ENCODE measurements at places on chromosomes 2 and 18. TPM values are rescaled to one million over a fixed set of nuclear protein-coding genes. Genes with fewer than 3 reads are reported as not detected.

Gene PRKCE
- polyA plus RNA-seq: 16.7 TPM

Gene QPCT
- 11.2 TPM for polyA plus RNA-seq

Gene SERPINB11
- not detected for polyA plus RNA-seq

Gene GYPC
- 146 TPM for polyA plus RNA-seq

Gene LIPG
- 0.11 TPM for polyA plus RNA-seq

Gene VSNL1
- polyA plus RNA-seq: 0.86 TPM

Gene RNU2-63P
- polyA plus RNA-seq: not detected

Gene HOXD11
- not detected for polyA plus RNA-seq

Gene ZSWIM2
- polyA plus RNA-seq: 0.10 TPM

Gene COMMD1
- 59.9 TPM for polyA plus RNA-seq

Gene SCYGR4
- not detected for polyA plus RNA-seq

Gene CFAP65
- polyA plus RNA-seq: not detected

Gene CABYR
- polyA plus RNA-seq: 9.9 TPM

Gene STK17B
- 26.0 TPM for polyA plus RNA-seq

Gene CD28
- not detected for polyA plus RNA-seq

Gene SPEG
- 32.8 TPM for polyA plus RNA-seq

Gene PROKR1
- polyA plus RNA-seq: not detected

Gene LYPD6
- polyA plus RNA-seq: 1.3 TPM

Gene GPR45
- not detected for polyA plus RNA-seq

Gene GCG
- polyA plus RNA-seq: 0.27 TPM

Gene CHRND
- polyA plus RNA-seq: not detected

Gene ZNF804A
- polyA plus RNA-seq: 3.5 TPM

Gene CCT4
- polyA plus RNA-seq: 136 TPM

Gene OTOF
- polyA plus RNA-seq: not detected

Gene IL36G
- polyA plus RNA-seq: not detected

Gene OSBPL6
- polyA plus RNA-seq: 4.5 TPM

Gene ELOA2
- not detected for polyA plus RNA-seq

Gene PDE1A
- polyA plus RNA-seq: 4.3 TPM

Gene B4GALT6
- polyA plus RNA-seq: 0.40 TPM

Gene SPDYA
- 0.22 TPM for polyA plus RNA-seq

Gene COBLL1
- polyA plus RNA-seq: 0.79 TPM

Gene CTNNA2
- polyA plus RNA-seq: not detected

Gene SEH1L
- 54.6 TPM for polyA plus RNA-seq

Gene IL18RAP
- polyA plus RNA-seq: not detected

Gene CEP76
- 7.6 TPM for polyA plus RNA-seq

Gene C2orf74
- 15.3 TPM for polyA plus RNA-seq

Gene NEB
- 0.14 TPM for polyA plus RNA-seq

Gene GALR1
- polyA plus RNA-seq: not detected

Gene SLC19A3
- polyA plus RNA-seq: not detected

Gene ZNF521
- polyA plus RNA-seq: 25.9 TPM

Gene CAD
- 23.4 TPM for polyA plus RNA-seq

Gene SOWAHC
- polyA plus RNA-seq: 3.9 TPM

Gene LINC00305
- polyA plus RNA-seq: not detected

Gene ANKRD44
- polyA plus RNA-seq: 12.1 TPM

Gene CHST9
- polyA plus RNA-seq: not detected

Gene CHAC2
- polyA plus RNA-seq: 2.4 TPM

Gene CDCA7
- 11.4 TPM for polyA plus RNA-seq

Gene RBM44
- 0.12 TPM for polyA plus RNA-seq

Gene BCL2
- polyA plus RNA-seq: 0.27 TPM

Gene ESCO1
- 5.6 TPM for polyA plus RNA-seq

Gene CCDC138
- polyA plus RNA-seq: 1.8 TPM

Gene SERPINB8
- polyA plus RNA-seq: 17.9 TPM

Gene RGPD4
- not detected for polyA plus RNA-seq

Gene TNFRSF11A
- polyA plus RNA-seq: not detected

Measured in AG04450 (cell line).